ENCODE measurements at places on chromosomes 3 and 15.

GRCh38 chr3:21835264-21835663 lies 84.3 kb upstream of the ZNF385D start:
- DNase-seq: no peak

DNA sequence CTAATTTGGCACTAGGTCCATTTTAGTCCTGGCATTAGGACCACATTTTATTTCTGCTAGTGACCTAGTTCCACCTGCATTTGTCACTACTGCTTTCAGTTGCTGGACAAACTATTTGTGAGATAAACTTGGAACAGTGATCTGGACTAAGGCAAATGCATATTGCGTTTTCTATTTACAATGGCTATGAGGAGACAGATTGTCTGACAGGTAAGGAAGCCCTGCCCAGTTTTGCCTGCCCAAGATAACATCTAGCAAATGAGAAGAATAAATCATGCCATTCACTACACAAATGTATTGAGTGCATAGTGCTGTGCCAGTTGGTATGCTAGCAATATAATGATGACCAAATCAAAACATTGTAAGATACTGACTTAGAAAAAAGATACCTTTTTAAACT lies 245.7 kb downstream of the GRM7 start:
- no peak for DNase-seq

GRCh38 chr3:187263270-187263669 lies 28.3 kb downstream of the MASP1 start:
- no peak for DNase-seq

- DNase-seq: no peak
These were observed 652.2 kb downstream of the NAALADL2 start for GRCh38 chr3:175511219-175511785.

GRCh38 chr3:62950210-62950609 lies 75.0 kb upstream of the CADPS start:
- no peak for DNase-seq

DNA sequence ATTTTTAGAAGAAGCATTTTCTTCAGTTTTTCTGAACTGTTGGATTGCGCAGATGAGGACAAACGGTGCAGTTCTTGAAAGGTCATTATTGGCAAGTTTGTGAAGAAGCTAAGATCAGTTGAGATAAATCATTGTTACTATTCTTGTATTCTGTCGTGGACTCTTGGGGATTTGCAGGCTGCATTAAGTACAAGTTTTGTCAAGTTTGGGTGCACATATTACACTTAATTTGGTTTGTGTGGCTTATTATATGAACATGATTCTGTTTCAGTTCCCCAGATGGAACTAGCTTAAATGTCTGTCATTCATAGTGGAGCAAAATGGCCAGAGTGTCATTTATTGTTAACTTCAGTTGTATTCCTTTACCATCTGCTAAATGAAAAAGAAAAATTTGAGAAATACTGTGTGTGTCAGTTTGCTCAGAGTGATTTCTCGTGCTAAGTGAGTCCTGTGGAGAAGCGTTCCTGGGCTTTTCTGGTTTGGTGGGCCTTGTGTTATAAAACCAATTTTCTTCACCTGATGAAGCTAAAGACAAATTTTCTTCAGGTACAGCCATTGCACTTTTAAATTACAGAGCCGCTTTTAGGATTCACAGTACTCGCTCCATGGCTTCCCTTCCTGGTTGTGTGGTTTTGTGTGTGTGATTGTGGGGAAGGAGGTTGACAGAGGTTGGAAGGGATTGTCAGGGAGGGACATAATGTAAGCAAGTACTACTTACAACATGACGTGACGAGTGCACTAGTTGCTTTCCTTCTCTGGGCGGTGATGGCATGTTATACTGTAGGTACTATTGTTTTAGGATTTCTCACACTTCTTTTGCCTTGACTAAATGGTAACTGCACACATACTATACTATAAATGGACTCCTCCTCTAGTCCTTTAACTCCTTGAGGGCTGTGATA lies 1.7 kb downstream of the AKAP13 start:
- no peak for DNase-seq

GRCh38 chr3:159807137-159808040 lies 181.2 kb upstream of the IL12A start:
- no peak for DNase-seq

GRCh38 chr3:126347543-126348161 lies 9.6 kb downstream of the KLF15 start:
- DNase-seq: no peak

- DNase-seq: no peak
These were observed 38.6 kb downstream of the TRPM1 start for GRCh38 chr15:31062911-31063310.

- DNase-seq: no peak
These were observed 82.0 kb downstream of the POLQ start for GRCh38 chr3:121463745-121464144.

GRCh38 chr3:168425936-168426595 lies 330.3 kb upstream of the GOLIM4 start:
- no peak for DNase-seq

DNA sequence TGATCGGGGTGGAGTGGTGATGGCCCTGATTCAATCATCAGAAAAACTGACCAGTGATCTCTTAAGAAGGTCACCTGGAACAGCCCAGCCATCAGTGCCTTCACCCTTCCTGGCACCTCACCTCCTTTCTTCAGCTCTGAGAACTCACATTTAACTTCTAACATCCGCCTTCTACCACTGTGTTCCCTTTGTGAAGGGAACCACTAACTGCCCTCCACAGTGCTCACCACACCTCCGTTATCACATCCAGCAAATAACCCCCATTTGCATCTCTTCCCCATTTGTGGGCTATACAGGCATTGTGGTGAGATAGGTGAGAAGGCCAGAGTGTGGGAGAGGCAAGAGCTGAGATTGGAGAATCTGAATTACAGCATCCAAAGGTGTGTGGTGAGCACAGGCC lies 107.4 kb downstream of the PLCL2 start:
- no peak for DNase-seq

DNA sequence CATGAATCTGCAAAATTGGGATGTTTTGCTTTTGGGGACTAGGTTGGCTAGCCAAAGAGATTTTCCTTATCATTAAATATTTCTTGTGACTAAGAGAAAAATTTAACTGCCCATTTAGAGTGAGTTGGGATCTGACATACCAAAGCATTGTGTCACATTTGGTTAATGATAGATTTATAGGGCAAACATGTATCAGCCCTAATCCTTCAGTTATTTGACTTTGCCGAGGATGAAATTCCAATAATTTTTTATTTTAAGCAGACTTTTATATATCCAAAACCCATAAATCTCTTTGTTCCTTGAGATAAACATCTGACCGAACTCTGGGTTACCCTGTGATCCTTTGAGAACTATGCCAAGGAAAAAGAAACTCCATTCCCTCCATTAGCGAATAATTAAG lies 218.9 kb downstream of the CDIN1 start:
- DNase-seq: no peak

DNA sequence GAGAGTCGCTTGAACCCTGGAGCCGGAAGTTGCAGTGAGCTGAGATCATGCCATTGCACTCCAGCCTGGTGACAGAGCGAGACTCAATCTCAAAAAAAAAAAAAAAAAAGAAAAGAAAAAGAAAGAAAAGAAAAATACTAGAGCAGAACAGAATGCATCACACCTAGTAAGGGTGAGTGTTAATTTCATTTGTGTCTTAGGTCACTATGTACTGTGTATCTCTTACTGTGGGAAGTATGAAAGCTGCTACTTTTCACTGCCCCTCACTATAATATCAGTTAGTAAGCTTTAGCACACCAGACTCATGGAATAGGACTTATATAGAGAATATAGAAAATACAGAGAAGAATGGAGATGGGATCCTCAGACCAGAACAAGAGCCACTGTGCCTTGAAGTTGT lies 45.9 kb upstream of the RASA2 start:
- no peak for DNase-seq

- no peak for DNase-seq
These were observed 61.0 kb downstream of the ISG20 start for GRCh38 chr15:88699861-88700260.

DNA sequence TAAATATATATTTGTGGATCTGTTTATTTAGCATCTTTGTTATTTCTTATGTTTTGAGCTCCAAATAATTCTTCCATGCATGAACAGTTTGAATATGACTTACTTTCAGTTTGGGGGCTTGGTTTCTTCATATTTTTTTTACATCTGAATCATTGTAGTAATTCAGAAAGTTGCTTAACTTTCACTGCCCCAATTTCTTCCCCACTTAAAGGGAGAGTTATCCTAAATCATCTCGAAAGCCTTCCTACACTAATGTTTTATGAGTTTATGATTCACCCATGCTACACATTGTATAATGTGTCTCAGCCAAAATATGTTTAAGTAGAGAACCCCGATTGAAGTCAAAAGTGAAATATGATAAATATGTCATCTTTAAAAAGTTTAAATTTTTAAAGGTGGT lies 47.8 kb downstream of the SPRED1 start:
- no peak for DNase-seq

DNA sequence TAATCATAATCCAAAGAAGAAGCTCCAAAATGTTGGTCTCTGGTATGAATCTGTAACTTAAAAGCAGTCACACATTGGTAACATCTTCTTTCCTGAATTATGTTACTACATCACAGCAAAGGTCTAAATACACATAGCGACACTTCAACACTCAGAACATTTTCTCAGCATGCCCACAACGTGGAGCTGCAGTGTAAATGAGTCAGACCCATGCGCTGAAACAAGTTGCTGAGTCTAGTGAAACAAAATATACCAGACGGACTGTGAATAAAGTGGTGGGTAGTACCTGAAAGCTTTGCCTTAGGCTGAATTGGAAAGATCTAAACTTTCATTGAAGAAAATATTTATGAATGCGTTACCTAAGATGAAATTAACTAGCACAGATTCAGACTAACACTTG lies 33.2 kb upstream of the GOLGA8B start:
- no peak for DNase-seq
